ENCODE measurements at places on chromosomes 12 and 14.

- no peak for DNase-seq
Observed at GRCh38 chr12:7634561-7634960, 31.1 kb downstream of the APOBEC1 start.

GRCh38 chr12:115046805-115047204 lies 362.8 kb upstream of the TBX3 start:
- no peak for DNase-seq

- DNase-seq, result peak; percentile 11
Observed at GRCh38 chr12:11513288-11513687, 117.9 kb upstream of the PRB2 start.

- peak; percentile 75 for DNase-seq
Observed at GRCh38 chr12:16062611-16063010, 151.5 kb downstream of the DERA start.

DNA sequence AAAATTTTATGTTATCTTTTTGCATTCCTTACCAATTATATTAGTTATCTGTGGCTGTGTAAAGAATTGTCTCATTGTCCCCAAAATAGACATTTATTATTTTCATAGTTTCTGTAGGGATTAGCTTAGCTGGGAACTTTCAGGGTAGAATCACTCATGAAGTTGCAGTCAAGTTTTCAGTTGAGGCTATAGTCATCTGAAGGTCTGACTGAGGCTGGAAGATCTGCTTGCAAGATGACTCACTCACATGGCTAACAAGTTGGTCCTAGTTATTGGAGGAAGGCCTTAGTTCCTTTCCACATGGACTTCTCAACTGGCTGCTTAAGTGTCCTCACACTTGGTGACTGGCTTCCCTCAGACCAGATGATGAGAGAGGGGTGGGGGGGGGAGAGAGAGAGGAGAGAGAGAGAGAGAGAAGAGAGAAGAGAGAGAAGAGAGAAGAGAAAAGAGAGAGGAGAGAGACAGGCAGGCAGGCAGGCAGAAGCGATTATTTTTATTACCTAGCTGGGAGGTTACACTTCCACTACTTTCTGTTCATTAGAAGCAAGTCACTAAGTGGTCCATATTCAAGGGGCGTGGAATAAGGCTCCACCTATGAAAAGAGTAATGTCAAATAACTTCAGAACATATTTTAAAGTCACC lies 6.4 kb downstream of the AP5M1 start:
- no peak for DNase-seq

DNA sequence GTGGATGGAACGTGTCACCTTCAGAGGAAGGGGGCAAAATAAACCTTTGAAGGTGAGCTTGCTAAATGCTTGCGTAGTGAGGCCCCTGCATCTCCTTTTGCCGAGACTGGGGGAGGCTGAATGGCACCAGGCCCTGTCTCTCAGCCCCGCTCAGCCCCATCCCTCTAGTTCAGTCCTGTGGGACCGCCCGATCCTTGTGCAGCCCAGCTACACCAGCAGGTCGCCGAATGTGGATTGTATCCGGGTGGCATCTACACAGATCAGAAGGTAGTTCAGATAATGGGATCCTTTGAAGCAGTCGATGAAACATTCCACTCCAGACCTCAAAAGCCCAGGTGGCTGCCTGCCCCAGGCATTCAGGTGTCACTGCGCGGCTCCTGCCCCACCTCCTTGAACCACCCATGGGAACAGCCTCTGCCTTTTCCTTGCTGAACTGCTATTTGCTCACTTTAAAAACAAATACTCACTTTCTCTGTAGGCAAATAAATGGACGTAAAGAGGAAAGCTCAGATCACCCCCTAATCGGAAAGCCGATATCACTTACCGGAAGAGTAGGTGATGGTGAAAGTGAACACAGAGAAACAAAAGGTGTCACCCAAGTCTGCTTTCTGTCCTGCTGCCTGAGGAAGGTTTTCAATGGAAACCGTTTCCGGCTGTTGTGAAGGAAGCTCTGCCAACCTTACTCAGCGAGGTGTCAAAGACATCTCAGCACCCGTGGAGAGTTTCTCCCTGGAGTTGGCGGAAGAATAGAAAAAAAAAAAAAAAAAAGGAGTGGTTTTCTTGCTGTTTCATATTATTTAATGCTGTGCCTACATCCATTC lies 100.3 kb upstream of the NCOR2 start:
- DNase-seq, result peak; percentile 31

GRCh38 chr12:69947123-69947522 lies 122.1 kb downstream of the MYRFL start:
- no peak for DNase-seq

- no peak for DNase-seq
Observed at GRCh38 chr14:60686865-60687264, 37.3 kb downstream of the SIX4 start.

DNA sequence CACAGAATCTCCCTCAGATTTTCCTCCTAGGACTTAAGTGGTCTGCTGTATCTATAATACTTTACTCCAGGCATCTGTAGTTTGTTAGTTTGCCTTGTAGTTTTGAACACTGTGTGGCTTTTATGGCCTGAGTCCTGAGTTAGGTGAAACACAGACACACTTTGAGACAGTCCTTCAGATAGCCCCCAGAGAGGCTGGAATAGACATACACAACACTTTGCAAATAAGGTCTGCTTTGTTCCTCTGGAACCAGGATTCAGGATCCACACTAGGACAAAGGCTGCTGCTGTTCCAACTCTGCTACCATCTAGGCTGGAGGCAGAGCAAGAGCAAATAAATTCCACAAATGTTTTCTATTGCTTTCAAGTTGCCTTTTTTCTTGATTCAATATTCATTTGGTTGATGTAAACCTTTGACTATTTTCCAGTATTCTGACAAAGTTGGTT lies 41.4 kb upstream of the INSM2 start:
- no peak for DNase-seq

- no peak for DNase-seq
Observed at GRCh38 chr12:132181570-132182200, 37.4 kb downstream of the NOC4L start.

- DNase-seq, result no peak
Observed at GRCh38 chr12:7693793-7694192, 1.8 kb downstream of the GDF3 start.

DNA sequence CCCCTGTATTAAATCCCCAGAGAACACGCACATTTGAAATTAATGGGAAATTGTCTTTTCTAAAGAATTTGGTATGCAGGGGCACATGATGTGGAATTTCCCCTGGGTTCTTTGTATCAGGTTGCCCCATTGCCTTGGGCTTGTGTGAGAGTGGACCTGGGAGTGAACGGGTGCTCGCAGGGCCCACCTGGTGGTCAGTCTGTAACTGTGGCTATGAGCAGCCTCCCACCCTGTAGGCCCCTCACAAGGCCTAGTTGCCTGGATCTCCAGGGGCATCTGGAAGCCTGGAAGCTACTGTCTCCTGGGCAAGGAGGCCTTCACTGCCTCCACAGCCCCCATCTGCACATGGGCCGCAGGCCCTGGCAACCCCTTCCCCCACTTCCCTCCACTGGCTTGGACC lies 96.7 kb downstream of the SLC25A47 start:
- DNase-seq, result no peak

DNA sequence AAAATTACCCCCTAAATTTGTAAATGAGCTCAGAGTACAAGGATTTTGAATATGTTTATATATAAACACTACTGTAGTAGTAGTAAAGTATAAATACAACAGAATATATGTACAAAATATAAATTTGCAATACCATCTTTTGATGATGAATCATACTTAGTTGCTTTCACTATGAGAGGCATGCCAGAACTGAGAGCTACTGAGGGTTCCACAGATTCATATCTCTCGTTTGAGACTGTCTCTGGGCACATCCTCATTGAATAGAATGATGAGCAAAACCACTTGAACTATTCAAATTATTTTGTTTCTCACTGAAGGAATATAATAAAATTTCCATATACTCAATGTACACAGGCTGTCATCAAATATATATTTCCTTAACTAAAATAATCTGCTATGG lies 417.6 kb downstream of the NAV3 start:
- no peak for DNase-seq

DNA sequence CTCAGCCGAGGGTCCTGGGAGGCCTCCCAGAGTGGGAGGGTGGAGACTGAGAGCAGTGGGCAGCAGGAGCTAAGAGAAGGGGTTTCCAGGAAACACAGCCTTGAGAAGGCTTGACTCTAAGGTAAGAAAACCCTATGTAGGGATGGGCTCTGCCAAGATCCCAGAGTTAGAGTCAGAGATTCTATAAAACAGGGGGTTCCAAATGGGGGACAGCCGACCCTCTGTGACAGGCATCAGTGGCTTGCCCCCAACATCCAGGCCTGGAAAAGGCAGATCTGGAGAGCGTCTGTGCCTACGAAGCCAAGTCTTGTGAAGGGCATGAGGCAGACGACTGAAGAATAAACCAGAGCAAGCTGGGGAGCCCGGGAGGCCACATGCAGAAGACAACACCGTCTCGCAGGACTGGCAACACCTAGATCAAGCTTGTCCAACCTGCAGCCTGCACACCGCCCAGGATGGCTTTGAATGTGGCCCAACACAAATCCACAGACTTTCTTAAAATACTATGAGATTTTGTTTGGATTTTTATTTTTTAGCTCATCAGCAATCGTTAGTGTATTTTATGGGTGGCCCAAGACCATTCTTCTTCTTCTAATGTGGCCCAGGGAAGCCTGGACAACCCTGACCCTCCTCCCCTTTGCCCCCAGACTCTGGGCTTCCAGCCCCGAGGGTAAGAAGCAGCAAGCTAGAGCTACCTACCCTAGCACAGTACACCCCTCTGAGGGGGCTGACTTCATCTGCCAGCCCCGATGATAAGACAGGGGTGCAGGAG lies 42.1 kb downstream of the PRMT8 start:
- DNase-seq, result no peak

DNA sequence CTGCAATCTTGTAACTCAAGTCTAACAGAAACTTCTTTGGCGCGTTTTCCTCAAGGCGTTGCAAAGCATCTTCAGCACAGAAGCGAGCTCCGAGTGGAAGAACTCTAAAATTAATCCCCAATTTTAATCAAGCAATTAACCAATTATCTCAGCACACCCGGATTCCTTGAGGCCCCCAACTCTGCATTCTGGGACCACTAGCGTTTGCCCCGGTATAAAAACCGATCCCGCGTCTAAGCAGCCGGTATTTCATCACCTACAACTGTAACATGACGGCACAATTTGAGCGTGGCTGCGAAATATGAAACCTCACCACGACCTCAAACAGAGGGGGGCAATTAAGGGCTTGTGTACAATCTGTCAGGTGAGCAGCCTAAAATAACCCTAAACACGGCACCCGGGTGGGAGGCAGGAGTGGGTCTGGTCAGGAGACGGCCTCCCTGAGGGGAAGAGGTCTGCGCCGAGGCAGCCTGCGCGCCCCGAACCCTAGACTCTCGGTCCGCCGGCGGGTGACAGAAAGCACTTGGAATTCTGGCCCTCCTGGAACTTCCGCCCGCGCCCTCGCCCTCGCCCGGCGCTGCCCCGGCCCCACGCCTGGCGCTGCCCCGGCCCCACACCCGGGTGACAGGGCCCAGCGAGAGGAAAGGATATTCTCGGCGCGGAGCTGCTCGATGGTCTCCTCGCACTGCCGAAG lies 594 bp downstream of the ZCCHC8 start:
- peak; percentile 64 for DNase-seq

DNA sequence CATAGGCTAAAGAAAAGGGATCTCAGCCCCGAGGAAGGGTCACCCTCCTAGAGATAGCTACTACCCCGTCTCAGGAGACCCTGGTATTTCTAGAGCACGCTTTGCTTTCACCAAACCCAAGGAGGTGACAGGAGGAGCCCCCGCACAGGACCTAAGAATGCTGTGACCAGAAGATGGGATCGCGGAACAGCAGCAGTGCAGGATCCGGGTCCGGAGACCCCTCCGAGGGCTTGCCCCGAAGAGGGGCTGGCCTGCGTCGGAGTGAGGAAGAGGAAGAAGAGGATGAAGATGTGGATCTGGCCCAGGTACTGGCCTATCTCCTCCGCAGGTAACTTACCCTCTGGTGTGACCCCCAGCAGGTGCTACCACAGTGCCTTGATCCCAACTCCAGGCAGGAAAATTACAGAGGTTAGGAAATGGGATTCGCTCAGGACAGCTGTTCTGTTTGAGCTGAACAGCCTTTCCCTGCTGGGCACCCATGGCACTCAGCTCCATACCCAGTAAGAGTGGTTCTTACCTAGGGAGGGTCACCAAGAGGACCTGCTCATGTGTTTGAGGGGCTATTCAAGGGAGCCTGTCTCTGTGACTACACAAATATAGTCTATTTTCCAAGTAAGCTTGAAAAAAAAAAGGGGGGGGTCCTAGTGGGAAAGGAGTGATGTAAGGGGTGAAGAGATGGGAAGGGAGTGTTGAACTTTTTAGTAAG lies 826 bp upstream of the NRL start:
- no peak for DNase-seq

DNA sequence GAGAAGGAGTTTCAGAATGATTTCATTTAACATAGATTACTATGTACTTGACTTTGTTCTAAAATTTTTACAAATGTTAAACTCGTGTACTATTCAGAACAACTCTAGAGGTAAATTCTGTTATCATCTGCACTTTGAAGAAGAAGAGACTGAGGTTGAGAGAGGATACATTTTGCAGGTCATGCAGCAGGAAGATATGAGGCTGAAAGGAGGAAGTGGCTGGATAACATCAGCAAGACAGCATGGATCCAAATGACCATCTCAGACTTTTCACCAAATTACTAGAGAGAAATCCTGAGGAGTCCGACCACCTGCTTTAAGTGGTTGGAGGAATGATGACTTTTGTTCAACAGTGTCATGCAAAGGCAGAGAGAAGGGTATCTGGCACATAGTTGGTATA lies 84.9 kb downstream of the ASCL4 start:
- no peak for DNase-seq

- DNase-seq, result peak; percentile 11
Observed at GRCh38 chr12:98671459-98671858, 26.4 kb downstream of the APAF1 start.

- no peak for DNase-seq
Observed at GRCh38 chr12:101594700-101595099, at the start of gene MYBPC1. Gene MYBPC1 (plus strand): TSS chr12:101594971. CDS start chr12:101595071, 100 bp downstream.

- no peak for DNase-seq
Observed at GRCh38 chr14:89493877-89494634, 77.0 kb upstream of the FOXN3 start.

DNA sequence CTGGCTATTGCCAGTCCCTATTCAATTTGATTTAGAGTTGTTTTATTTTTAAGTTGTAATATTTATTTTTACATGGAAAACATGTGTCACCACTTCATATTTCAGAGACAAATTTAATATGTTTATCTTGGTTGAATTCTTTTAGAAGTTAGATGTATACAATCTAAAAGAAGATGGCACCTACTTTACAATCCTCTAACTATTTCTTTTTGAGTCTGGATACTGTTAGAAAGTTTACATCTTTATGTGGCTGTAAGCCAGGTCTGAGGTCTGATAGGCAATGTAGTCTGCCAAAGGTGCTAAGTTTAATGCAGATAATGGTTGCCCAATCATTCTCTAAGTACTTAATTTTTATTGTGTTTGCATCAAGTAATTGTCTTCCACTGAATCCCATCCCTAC lies 7.2 kb upstream of the LMO3 start:
- no peak for DNase-seq

DNA sequence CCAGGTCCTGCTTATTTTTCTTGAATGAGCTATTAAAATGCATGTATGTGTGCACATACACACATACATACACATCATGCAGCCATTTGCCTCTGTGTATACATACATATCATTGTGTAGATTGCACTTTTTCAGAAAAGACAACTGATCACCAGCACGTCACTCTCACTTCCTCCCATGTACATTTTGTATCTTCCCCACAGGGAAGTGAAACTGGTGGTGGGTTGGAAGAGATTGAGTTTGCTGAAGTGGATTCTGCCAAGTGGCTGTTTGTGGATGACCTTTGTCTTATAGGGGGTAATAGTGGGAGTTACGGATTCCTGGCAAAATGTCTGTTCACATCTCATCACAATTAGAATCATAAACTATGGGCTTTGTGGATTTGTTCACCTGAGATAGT lies 448.6 kb downstream of the RAD51B start:
- no peak for DNase-seq

- DNase-seq, result no peak
Observed at GRCh38 chr12:113796066-113796827, 169.9 kb downstream of the RBM19 start.
